Upper lobe of left lung (tissue), 6 donors: ENCODE measurements at places on chromosomes 6 and 20.
A peak's percentile ranks its signal among the peaks of the same experiment; 100 is the strongest.

DNA sequence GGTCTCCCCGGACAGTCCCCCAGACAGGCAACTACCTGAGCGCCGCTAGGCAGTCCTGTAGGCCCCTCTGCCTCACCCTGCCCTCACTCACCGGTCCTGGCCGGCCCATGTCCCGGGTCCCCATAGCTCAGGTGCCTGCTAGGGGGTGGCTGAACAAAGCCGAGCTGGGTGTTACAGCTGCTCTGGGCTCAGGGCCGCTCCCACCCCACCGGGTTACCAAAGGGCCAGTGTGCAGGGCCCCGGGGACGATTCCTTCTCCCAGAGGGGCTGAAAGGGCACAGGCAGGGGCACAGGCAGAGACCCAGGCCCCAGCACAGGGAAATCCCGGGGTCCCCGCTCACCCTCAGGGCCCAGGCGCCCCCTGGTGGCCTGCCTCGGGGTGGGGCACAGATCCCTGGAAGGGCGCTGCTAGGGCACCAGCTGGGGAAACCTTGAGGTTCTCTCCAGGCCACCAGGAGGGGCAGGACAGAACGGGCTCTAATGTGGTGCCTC, 118.4 kb downstream of the GRM4 start:
- H3K27me3 ChIP-seq: no peaks in the 10 kb centered on the region
- H3K36me3 ChIP-seq: no peaks in the 10 kb centered on the region
- no peaks in the 10 kb centered on the region for H3K4me1 ChIP-seq
- H3K27ac ChIP-seq: no peak overlapping the region
- no peak overlapping the region for H3K4me3 ChIP-seq

GRCh38 chr6:126308362-126308761, 31.6 kb upstream of the CENPW start:
- no peaks in the 10 kb centered on the region for H3K4me1 ChIP-seq
- H3K27ac ChIP-seq: no peak overlapping the region
- no peak for DNase-seq
- no peaks in the 10 kb centered on the region for H3K36me3 ChIP-seq
- H3K4me3 ChIP-seq: no peak overlapping the region
- no peaks in the 10 kb centered on the region for H3K27me3 ChIP-seq

GRCh38 chr6:46657642-46658041, 4.9 kb downstream of the SLC25A27 start:
- no peaks in the 10 kb centered on the region for H3K27me3 ChIP-seq
- H3K27ac ChIP-seq: no peak overlapping the region
- H3K4me3 ChIP-seq: no peak overlapping the region
- no peak for DNase-seq

- no peak for DNase-seq
- no peak overlapping the region for H3K4me3 ChIP-seq
- no peaks in the 10 kb centered on the region for H3K36me3 ChIP-seq
- H3K27me3 ChIP-seq: no peaks in the 10 kb centered on the region
- H3K27ac ChIP-seq: no peak overlapping the region
- no peaks in the 10 kb centered on the region for H3K4me1 ChIP-seq
These were observed 428.8 kb upstream of the EPHA7 start for GRCh38 chr6:93848031-93848742.

DNA sequence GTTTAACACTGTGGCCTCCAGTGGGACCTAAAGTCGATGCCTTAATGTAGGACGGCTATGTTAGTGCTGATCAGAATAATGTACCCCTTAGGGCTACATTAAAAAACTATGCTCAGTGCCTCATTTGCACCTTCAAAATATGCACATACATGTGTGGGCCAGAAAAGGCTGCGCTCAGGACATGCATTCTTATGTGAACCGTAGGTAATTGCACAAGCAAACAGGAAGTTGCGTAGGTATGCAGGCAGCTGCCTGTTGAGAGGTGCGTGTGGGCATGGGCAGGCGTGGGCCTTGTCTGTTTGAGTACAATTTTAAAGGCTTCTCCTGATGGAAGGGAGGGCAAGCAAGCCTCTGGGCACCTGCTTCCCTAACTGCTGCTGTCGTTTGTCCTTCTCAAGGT, 116.2 kb upstream of the JAG1 start:
- H3K4me1 ChIP-seq: no peaks in the 10 kb centered on the region
- H3K27me3 ChIP-seq: no peaks in the 10 kb centered on the region
- H3K27ac ChIP-seq: no peak overlapping the region
- DNase-seq: no peak

GRCh38 chr6:36248980-36249379, 20.9 kb upstream of the PNPLA1 start:
- DNase-seq: no peak
- no peak overlapping the region for H3K4me3 ChIP-seq
- H3K4me1 ChIP-seq: peaks cover 7% of the 10 kb centered on the region
- no peak overlapping the region for H3K27ac ChIP-seq

GRCh38 chr6:132135409-132135808, 184.2 kb upstream of the CCN2 start:
- no peaks in the 10 kb centered on the region for H3K4me1 ChIP-seq
- DNase-seq: no peak
- no peak overlapping the region for H3K4me3 ChIP-seq
- no peak overlapping the region for H3K27ac ChIP-seq
- H3K36me3 ChIP-seq: no peaks in the 10 kb centered on the region
- H3K27me3 ChIP-seq: no peaks in the 10 kb centered on the region

GRCh38 chr6:119742188-119742803, 392.7 kb upstream of the MAN1A1 start:
- H3K27ac ChIP-seq: no peak overlapping the region
- H3K27me3 ChIP-seq: no peaks in the 10 kb centered on the region
- H3K36me3 ChIP-seq: no peaks in the 10 kb centered on the region
- no peak for DNase-seq

- DNase-seq: no peak
- H3K27me3 ChIP-seq: no peaks in the 10 kb centered on the region
- no peak overlapping the region for H3K27ac ChIP-seq
- no peak overlapping the region for H3K4me3 ChIP-seq
These were observed 123.1 kb upstream of the CARMIL1 start for GRCh38 chr6:25156123-25156522.

DNA sequence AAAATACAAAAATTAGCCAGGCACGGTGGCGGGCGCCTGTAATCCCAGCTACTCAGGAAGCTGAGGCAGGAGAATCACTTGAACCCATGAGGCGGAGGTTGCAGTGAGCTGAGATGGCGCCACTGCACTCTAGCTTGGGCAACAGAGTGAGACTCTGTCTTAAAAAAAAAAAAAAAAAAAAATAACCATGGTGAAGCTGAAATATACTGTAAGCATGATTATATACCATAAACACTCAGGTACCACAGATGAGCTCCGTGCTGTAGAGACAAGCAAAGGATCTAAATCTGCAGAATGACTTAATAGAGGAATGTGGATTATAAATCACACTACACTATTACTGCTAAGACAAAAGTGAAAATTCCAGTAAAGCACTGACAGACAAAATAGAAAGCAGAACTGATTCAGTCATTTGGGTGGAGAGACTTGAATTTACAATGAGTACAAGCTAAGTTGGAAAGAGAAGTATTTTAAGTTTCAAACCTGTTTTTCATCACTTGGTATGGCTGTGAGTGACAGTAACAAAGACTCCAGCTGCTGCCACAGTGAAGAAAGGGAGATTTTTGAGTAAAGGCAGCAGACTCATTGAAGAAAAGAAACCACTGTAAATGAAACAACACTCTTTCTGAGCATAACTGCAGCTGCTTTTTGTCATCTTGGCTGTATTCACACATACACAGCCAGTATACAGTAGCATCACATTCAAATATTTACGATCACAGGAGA, 322.1 kb downstream of the RNGTT start:
- H3K4me3 ChIP-seq: no peak overlapping the region
- H3K4me1 ChIP-seq: no peaks in the 10 kb centered on the region
- no peaks in the 10 kb centered on the region for H3K36me3 ChIP-seq
- H3K27me3 ChIP-seq: no peaks in the 10 kb centered on the region
- no peak for DNase-seq

DNA sequence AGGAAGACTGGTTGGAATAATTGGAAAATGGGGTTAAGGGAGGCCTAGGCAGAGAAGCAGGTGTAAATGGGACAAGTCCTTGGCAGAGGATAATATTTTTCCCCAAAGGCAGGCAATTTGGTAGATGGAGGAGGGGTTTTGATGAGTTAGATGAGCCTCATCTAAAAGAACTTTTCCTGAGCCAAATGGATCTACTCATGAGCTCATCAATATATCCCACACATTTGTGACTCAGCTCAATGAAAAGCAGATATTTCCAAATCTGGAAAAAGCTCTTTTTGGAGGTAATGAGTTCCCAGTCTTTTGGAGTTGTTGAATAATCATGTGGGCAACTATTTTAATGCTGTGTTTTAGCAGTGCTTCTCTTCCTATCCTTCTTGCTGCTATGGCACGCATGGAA, 685.5 kb upstream of the CITED2 start:
- no peak overlapping the region for H3K4me3 ChIP-seq
- H3K4me1 ChIP-seq: no peaks in the 10 kb centered on the region
- no peak for DNase-seq
- H3K27ac ChIP-seq: no peak overlapping the region
- no peaks in the 10 kb centered on the region for H3K36me3 ChIP-seq

GRCh38 chr6:56144538-56145324, 102.6 kb downstream of the COL21A1 start:
- H3K4me1 ChIP-seq: no peaks in the 10 kb centered on the region
- DNase-seq: no peak
- H3K27ac ChIP-seq: no peak overlapping the region
- no peaks in the 10 kb centered on the region for H3K36me3 ChIP-seq

GRCh38 chr6:118100717-118101116, 193.7 kb downstream of the SLC35F1 start:
- no peaks in the 10 kb centered on the region for H3K4me1 ChIP-seq
- no peaks in the 10 kb centered on the region for H3K27me3 ChIP-seq
- no peaks in the 10 kb centered on the region for H3K36me3 ChIP-seq
- no peak overlapping the region for H3K4me3 ChIP-seq
- DNase-seq: no peak

- H3K4me3 ChIP-seq: no peak overlapping the region
- no peaks in the 10 kb centered on the region for H3K4me1 ChIP-seq
- no peak overlapping the region for H3K27ac ChIP-seq
- H3K27me3 ChIP-seq: no peaks in the 10 kb centered on the region
- DNase-seq: no peak
These were observed 382.9 kb downstream of the QKI start for GRCh38 chr6:163797296-163797845.

GRCh38 chr6:28725890-28726348, 197.9 kb downstream of the TRIM27 start:
- H3K4me3 ChIP-seq: no peak overlapping the region
- H3K4me1 ChIP-seq: peaks cover 8% of the 10 kb centered on the region
- no peaks in the 10 kb centered on the region for H3K36me3 ChIP-seq
- H3K27me3 ChIP-seq: no peaks in the 10 kb centered on the region

- no peak overlapping the region for H3K27ac ChIP-seq
- peaks cover 18% of the 10 kb centered on the region for H3K4me1 ChIP-seq
- no peak overlapping the region for H3K4me3 ChIP-seq
- H3K36me3 ChIP-seq: no peaks in the 10 kb centered on the region
- H3K27me3 ChIP-seq: no peaks in the 10 kb centered on the region
These were observed 10.0 kb downstream of the CITED2 start for GRCh38 chr6:139364302-139364981.

DNA sequence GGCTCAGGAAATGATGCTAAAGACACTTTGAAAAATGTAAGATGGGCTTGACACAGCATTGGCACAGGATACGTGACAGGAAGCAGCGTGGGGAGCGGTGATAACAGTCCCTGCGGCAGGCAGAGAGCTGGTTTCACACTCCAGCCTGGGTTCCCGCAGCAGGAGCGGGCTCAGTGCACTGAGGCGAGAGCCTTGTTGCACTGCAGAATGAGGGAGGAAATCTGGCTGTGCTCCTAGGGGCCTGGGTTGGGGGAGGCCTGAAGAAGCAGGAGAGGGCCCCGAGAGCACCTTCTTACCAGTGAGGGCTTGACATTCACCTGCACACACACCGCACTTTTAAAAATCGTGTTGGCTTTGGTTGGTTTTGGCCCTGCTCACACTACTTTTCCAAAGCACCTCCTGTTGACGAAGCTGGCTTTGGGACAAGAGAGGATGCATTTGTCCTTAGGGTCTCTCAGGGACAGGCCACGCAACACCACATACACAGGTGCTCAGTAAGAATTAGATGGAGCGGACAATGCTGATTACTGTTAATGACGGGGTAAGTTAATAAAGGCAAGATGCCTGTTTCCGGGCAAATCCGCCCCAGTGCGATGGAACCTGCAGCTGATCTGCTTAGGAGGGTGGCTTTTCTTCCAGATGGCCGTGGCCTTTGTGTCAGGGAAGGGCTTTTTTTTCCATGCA, 49.4 kb upstream of the ARMC2 start:
- peaks cover 13% of the 10 kb centered on the region for H3K4me1 ChIP-seq
- no peak overlapping the region for H3K27ac ChIP-seq
- no peaks in the 10 kb centered on the region for H3K36me3 ChIP-seq
- DNase-seq: peak; percentile 14

DNA sequence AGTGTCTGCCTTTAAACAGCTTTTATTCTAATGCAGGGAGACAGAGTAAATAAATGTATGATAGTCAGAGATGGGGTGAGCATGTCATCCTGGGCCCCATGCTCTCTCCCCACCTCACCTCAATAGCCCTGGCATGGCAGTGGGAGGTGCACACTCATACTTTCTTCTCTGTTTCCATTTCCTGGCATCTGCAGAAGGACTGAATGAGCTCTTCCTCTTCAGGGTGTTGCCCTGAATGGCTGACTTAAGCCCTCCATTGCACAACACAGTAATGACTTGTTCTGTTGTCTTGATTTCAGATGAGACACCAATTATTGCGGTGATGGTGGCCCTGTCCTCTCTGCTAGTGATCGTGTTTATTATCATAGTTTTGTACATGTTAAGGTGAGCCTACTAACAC, 57.0 kb upstream of the GNRH2 start:
- no peak overlapping the region for H3K27ac ChIP-seq
- peaks cover 39% of the 10 kb centered on the region for H3K36me3 ChIP-seq
- H3K4me3 ChIP-seq: no peak overlapping the region
- DNase-seq: no peak
- H3K27me3 ChIP-seq: no peaks in the 10 kb centered on the region
- peaks cover 26% of the 10 kb centered on the region for H3K4me1 ChIP-seq

GRCh38 chr20:36555248-36555647, 13.9 kb downstream of the MYL9 start:
- DNase-seq: no peak
- H3K36me3 ChIP-seq: no peaks in the 10 kb centered on the region
- H3K27me3 ChIP-seq: no peaks in the 10 kb centered on the region
- H3K4me3 ChIP-seq: no peak overlapping the region
- peaks cover 3% of the 10 kb centered on the region for H3K4me1 ChIP-seq
- H3K27ac ChIP-seq: no peak overlapping the region

DNA sequence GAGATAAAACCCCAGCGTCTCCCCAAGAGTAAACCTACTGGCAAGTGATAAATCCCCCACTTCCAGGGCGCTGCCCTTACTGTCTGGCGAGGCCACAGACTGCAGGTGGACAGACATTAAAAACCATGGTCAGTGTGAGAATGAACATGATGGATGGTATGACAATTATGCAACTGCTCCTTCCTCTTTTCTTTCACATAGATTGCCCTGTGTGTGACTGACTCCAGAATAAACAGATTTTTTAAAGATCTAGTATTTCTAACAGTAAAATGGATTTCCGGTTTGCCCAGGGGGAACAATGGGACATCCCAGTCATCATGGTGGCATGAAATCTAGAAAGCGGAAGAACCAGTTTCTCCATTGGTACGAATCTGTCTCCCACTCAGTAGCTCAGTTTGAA, 153.7 kb downstream of the FOXC1 start:
- H3K4me3 ChIP-seq: no peak overlapping the region
- H3K27ac ChIP-seq: no peak overlapping the region
- no peaks in the 10 kb centered on the region for H3K27me3 ChIP-seq
- no peaks in the 10 kb centered on the region for H3K36me3 ChIP-seq
- peaks cover 17% of the 10 kb centered on the region for H3K4me1 ChIP-seq
- no peak for DNase-seq

GRCh38 chr6:100633096-100633777, 168.5 kb upstream of the SIM1 start:
- H3K36me3 ChIP-seq: peaks cover 4% of the 10 kb centered on the region
- H3K4me1 ChIP-seq: no peaks in the 10 kb centered on the region
- no peak overlapping the region for H3K4me3 ChIP-seq
- no peaks in the 10 kb centered on the region for H3K27me3 ChIP-seq
